ENCODE measurements at places on chromosomes 1 and 21. TPM values are rescaled to one million over a fixed set of nuclear protein-coding genes. Genes with fewer than 3 reads are reported as not detected.

Gene DNALI1
- total RNA-seq = not detected

Gene ZFYVE9
- total RNA-seq = 6.3 TPM

Gene CD5L
- not detected for total RNA-seq

Gene RPL22
- total RNA-seq = 481 TPM

Gene ACKR1
- total RNA-seq = not detected

Gene FCRL5
- total RNA-seq = 0.31 TPM

Gene RHEX
- not detected for total RNA-seq

Gene ATP1A4
- total RNA-seq = not detected

Gene NPHP4
- 11.4 TPM for total RNA-seq

Gene AHDC1
- 10.0 TPM for total RNA-seq

Gene ADORA3
- total RNA-seq = not detected

Gene PTGS2
- 0.18 TPM for total RNA-seq

Gene HCN3
- total RNA-seq = 1.5 TPM

Gene FAM72C
- 12.3 TPM for total RNA-seq

Gene JAM2
- total RNA-seq = 3.4 TPM

Gene ERRFI1
- total RNA-seq = 1.4 TPM

Gene HLX
- total RNA-seq = not detected

Gene HSPA13
- total RNA-seq = 39.1 TPM

Gene PROK1
- not detected for total RNA-seq

Gene DCST1
- total RNA-seq = not detected

Gene RPS27
- total RNA-seq = 1,340 TPM

Gene ADAMTSL4
- 0.10 TPM for total RNA-seq

Gene HDGF
- total RNA-seq = 271 TPM

Gene ZBED6
- 11.5 TPM for total RNA-seq

Gene AADACL4
- total RNA-seq = not detected

Gene CFHR5
- total RNA-seq = not detected

Gene ASCL5
- 0.35 TPM for total RNA-seq

Gene LAMC2
- total RNA-seq = not detected

Gene PCAT6
- total RNA-seq = 0.80 TPM

Gene STYXL2
- total RNA-seq = not detected

Gene CERS2
- 166 TPM for total RNA-seq

Gene OSCP1
- total RNA-seq = 2.4 TPM

Gene EVA1C
- 12.5 TPM for total RNA-seq
